ENCODE measurements at places on chromosomes 1 and 21.

GRCh38 chr1:167628741-167629515 lies 1.1 kb upstream of the RCSD1 start:
- no peak for DNase-seq

GRCh38 chr21:44437696-44438431 lies 17.4 kb upstream of the LRRC3 start:
- DNase-seq = no peak

GRCh38 chr21:38658511-38658910 lies 147.2 kb upstream of the ETS2 start:
- no peak for DNase-seq

DNA sequence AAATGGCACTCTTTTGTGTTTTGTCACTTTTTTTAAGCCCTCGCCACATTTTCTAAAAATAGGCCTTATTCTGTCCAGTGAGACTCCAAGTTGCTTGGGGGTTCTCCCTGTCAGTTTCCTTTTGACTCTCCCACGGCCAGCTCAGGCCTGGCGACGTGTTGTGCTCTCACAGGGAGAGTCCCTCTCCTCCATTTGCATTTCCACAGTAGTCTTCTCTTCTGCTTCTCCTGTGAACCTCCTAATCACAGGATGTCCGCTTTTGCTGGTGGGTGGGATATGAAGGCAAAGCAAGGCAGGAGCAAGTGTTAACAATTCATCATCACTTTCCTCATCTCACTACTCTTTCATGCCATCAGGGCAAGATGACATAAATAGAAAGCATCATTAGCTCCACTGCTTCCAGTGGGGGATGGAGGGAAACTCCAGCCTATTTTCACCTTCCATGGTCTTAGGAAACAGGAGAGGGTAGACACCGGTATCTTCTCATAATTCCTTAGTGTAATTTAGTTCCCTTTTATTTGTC lies 99.8 kb downstream of the INTS7 start:
- DNase-seq = no peak

GRCh38 chr1:59412718-59413326 lies 115.9 kb downstream of the FGGY start:
- no peak for DNase-seq

DNA sequence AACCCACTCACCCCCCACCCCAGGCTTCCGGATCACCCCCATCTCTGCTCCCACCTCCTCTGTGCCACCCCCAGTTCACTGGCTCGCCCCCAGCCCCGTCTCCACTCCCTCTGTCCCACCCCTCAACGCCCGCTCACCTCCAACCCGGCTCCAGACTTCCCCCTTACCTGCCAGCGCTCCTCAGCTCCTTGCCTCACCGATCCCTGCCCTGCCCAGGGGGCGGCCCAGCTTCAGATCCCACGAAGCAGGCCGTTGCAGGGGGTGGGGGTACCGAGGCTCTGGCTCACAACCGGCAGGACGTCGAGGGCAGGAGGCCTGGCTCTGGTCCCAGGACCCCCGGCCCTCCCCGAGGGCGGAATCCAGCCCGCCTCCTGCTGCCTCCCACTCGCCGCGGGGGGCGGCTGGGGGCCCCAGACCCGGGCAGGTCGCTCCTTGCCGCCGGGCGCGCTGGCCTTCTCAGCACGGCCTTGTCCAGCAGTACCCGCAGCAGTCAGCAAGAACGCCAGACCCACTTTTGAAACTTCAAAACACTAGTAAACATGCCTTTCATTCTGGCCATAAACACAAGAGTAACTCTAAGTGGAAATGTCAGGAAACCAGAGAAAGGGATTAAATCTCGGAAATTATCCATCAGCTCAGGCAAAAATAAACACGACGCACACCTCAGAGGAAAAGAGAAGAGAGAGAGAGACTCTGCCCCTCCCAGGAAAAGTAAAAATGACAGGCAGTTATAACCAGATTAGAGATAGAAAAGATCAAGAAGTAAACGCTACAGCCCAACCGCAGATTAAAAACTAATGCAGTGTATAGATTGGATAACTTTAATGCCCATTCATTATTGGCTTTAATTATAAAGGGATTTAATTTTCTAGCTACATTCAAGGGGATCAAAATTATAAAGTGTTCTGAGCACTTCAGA lies 1.0 kb upstream of the FAM89A start:
- no peak for DNase-seq

- DNase-seq = no peak
Measured at GRCh38 chr1:47689894-47690293, 252.1 kb downstream of the FOXD2 start.

GRCh38 chr1:181438013-181438412 lies 45.3 kb upstream of the CACNA1E start:
- DNase-seq = no peak

DNA sequence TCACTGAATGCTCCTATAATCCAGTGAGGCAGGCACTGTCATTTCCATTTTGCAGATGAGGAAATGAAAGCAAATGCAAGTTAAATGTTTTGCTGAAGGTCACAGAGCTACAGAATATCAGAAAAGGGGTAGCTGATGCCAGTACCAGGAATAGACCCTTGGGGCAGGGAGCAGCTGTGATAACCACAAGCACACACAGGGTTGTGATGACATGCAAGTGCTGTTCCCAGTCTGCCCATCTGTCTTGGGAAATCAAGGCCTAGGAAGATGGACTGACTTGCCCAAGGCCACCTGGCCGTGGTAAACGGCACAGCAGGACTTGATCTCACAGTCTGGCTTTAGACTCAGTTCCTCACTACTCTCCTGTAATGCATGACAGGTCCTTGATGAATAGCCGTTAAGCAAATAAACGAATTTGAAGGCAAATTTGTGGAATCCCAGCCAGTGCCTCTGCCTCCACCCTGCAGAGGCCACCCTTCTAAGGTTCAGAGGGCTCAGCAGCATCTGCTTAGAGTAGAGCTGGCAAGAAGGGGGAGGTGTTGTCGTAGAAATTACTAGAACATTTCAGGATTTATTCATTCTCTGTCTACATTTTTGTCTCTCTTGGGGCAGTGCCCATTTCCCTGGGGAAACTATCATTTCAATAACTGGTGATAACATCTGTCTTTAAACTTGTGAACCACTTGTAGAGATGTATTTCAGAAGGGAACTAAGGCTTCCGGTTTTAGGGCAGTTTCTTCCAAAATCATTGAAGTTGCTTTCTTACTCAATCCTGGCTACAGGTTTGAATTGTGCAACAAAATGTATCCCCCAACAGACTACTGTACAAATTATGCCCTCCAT lies 53.2 kb upstream of the MRPS6 start:
- DNase-seq = no peak

DNA sequence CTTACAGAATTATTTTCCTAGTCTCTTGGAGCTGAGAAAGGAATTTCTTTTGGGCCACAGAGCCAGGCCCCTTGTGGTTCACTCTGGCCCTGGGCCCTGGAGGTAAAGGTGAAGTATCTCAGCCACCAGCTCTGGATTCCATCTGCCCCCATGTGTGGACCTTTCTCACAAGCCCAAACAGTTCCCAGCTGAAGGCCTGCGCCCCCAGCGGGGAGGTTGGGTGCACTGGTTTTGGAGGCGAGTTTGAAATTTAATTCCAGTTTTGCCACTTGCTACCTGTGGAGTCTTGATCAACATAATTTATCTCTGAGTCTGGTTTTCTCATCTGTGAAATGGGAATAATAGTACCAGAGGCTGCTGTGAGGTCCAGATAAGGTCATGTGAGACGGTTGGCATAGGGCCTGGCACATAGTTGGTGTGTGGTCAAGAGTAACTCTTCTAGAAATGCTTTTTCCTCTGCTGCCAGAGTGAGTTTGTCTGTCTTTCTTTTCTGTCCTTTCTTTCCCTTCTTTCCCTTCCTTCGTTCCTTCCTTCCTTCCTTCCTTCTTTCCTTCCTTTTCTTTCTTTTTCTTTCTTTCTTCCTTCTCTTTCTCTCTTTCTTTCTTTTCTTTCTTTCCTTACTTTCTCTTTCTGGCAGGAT lies 6.1 kb downstream of the AGTRAP start:
- DNase-seq = no peak

DNA sequence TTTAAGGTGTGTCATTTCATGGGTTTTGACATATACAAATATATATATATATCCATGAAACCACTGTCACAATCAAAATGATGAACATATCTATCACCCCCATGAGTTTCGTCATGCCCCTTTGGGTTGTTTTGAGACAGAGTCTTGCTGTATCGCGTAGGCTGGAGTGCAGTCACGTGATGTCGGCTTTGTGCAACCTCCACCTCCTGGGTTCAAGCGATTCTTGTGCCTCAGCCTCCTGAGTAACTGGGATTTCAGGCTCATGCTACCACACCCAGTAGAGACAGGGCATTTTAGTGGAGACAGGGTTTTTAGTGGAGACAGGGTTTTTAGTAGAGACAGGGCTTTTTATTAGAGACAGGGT lies 8.0 kb downstream of the HJV start:
- DNase-seq = no peak

DNA sequence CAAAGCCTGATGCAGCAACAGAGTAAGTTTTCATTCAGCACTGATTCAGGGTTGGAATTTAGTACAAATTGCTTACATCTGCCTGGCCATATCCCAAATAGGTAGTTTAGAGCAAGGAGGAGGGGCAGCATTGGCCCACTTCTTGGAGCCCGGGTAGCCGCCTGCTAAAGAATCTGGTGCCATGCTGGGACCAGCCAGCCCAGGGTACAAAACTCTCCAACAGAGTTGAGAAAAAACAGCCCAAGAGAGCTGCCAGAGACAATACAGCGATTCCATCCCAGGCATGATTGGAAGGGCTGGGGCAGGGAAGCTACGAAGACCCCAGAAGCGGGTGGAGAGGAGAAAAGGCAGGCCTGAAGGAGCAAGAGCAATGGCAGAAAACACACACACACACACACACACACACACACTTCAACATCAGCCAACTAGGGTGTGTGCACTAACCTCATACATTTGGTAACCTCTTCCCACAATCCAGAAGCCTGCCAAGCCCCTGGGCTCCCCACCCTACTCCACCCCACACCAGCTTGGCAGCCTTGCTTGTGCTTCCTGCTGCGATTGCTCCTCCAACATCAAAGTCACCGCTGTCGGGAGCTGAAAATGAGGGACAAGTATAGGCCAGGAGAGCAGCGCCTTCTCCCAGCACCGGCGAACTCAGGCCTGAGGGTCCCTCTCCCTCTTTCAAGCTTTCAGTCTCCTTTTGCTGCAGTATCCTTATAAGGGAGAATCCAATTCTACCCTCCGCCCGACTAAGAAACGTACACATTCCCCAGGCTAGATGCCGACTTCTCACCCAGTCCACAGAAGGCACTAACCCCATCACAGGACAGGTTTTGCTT lies 1.2 kb downstream of the PIK3C2B start:
- DNase-seq = no peak

DNA sequence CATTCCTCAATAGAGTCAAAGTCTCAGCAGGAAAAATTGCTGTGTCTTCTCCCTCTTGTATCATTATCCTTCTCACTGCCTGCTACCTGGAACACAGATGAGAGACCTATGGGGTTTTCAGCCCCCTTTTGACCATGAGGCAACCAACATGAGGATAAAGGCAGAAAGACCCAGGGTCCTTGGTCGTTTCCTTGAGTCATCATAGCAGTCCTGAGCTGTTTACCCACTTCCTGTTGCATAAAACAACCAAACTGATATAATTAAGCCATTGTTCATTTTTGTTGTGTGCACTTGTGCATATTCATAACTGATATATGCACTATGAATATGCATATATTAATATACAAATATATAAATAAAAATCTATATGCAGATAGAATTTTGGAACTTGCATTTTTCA lies 188.3 kb upstream of the MAP1LC3C start:
- DNase-seq = no peak

DNA sequence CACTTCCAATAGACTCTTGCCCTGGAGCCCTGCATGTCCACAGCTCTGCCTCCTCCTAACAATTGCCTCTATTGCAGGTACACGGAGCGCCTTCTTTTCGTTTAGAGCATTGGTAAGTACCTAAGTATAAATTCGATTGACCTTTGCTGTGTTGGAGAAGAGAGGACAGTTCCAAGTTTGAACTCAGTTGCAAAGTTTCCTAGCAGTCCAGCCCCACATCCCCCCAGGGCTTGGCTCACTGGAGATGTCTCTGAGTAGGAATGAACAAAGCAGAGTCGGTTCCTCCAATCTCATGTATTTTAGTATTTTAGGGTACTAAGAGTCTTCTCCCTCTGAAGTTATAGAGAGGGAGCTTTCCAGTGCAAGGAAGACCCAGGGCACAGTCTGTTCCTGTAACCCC lies 238.9 kb upstream of the AJAP1 start:
- DNase-seq = no peak
